ENCODE measurements at places on chromosomes 3 and 15.

DNA sequence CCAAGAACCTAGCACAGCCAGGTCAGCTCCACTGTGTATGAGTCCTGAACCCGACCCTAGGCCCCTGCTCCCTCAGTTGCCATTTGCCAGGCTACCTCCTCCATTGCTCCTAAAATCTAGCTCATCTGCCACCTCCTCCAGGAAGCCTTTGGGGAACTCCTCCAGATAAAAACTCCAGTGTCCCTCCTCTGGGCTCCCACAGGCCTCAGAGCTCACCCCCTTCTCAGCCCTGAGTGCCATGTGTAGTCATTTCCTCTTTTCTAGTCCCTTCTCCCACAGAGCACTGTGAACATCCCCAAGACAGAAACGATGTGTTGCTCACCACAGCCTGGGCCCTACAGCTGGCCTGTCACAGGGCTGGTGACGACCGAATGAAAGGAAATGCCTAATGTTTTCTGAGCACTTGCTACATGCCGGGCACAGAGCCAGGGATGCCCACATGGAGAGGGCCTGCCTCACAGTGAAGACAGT is 61.0 kb downstream of the IQSEC1 start:
- peak; percentile 81 for DNase-seq

GRCh38 chr3:46019707-46020106 is 7.6 kb downstream of the XCR1 start:
- DNase-seq = no peak

- DNase-seq = no peak
Observed at GRCh38 chr3:157069406-157069805, 90.5 kb downstream of the CCNL1 start.

GRCh38 chr3:13073326-13074005 is at the start of gene IQSEC1:
Gene IQSEC1 (minus strand): TSS chr3:13073429. CDS start chr3:13073014, 415 bp downstream.
- DNase-seq = peak; percentile 79

- no peak for DNase-seq
Observed at GRCh38 chr3:111720681-111721380, 125.7 kb upstream of the ZBED2 start.

DNA sequence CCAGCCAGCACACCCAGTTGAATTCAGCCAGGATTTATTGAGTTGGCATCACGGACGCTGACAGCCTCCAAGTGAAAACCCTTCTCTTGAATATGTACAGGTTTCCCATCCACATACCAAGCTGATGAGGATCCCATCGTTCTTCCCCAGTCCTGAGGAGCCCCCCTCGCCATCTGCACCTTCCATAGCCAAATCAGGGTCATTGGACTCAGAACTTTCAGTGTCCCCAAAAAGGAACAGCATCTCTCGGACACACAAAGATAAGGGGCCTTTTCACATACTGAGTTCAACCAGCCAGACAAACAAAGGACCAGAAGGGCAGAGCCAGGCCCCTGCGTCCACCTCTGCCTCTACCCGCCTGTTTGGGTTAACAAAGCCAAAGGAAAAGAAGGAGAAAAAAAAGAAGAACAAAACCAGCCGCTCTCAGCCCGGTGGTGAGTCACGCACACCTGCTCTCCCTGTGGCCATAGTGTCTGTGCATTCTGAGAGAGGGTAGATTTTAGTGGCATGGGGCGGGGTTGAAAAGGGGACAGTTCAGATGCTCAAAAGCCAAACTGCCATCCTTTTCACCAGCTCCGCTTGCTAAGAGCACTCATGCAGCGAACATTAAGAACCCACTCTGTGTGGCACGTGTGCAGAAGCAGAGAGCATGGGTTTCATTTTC is 51.2 kb downstream of the KLHL25 start:
- DNase-seq = no peak
